GOT3 (cell line): ENCODE measurements at places on chromosomes 3 and 15.

DNA sequence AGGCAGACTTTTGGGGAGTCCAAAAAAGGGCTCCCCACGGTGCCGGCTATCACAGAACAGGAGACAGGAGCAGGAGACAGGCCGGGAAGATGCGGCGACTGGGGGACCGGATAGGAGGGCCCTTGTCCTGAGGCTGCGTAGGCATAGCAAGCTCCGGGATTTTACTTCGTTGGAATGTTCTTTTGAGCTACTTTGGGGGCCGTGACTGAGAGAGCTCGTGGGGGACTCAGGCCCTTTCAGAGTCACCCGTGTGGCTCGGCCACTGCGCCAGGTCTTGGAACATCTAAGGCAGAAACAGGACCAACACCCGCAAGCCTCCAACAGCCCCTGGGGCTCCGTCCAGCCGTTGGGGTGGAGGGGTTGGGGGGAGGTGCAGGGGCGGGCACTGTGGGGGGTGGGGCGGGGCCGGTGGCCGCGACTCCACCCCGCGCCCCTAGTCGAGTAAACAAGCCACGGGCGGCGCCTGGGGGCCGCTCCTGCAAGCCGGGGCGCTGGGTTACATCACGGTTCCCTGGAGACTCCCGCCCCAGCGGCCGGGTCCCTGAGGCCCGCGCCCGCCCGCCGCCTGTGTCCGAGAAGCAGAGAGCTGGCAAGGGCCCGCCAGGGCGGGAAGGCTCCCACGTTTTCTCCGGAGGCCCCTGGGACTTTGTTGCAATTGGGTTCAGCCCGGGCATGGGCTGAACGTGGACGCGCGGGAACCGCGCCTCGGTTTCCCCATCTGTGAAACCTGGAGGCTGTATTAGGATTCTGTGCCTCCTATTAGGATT is 23.3 kb upstream of the C15orf39 start:
- no peak for DNase-seq

DNA sequence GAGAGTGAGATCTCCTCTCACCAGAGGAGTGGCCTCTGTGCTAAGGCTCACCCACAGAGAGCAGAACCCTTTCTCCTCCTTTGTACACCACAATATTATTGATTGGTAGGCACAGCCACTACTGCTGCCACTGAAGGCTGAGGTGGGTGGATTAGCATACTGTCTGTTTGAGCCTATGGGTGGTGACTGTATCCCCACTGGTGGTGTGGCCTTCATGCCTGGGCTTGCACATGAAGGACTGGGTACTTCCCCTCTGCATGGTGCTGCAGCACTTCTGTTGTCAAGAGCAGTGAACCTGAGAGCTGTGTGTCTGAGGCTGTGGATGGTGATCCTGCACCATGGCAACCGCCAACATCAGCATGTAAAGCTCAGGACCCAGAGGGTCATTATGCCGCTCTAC is 35.7 kb upstream of the NECTIN3 start:
- no peak for DNase-seq

DNA sequence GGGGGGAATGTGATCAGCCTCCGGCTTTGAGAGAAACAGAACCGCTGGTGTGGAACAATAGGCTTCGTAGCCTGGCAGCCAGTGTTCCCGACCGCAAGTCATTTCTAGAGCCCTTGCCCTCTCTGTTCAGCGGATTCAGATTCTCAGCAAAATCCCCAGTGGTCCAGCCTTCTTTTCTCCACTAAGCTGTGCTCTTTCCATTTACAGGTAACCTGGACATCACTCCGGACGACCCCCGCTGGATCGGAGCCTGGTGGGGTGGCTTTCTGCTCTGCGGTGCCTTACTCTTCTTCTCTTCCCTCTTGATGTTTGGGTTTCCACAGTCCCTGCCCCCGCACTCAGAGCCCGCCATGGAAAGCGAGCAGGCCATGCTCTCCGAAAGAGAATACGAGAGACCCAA is 250.6 kb downstream of the SLCO3A1 start:
- no peak for DNase-seq

DNA sequence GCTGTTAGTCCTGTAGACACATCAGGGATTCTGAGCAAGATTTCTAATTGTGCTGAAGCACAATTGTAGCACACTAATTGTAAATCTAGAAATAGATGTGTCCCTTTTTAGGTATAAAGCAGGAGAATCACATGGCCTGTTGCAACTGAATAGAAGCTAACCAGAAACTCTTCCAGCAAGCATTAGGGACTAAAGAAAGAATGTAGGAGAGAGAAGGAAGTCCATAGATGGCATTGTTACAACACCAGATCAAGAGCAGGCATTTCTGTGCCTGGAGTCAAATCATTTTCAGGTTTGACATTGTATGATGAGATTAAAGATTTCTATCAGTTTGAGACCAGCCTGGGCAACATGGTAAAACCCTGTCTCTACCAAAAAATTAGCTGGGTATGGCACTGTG is 27.4 kb downstream of the CALML4 start:
- DNase-seq: no peak

GRCh38 chr3:175443682-175444081 is 584.5 kb downstream of the NAALADL2 start:
- DNase-seq: no peak

DNA sequence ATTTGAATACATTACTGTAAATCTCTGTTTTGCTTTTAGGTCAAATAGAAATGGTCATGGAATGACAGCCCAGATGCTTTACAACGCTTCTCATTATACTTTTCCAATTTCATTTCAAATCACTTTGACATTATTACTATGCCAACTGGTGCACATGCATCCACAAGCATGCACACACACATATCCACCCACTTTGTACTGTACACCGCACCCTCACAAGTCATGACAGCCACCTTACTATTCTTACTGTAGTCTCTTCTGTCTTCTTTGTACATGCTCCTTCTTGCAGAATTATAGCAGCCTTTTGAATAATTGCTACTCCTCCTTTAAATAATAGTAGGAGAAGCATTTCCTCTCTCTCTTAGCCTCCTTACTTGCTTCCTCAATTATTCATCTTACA is 1361.4 kb downstream of the ROBO1 start:
- no peak for DNase-seq

DNA sequence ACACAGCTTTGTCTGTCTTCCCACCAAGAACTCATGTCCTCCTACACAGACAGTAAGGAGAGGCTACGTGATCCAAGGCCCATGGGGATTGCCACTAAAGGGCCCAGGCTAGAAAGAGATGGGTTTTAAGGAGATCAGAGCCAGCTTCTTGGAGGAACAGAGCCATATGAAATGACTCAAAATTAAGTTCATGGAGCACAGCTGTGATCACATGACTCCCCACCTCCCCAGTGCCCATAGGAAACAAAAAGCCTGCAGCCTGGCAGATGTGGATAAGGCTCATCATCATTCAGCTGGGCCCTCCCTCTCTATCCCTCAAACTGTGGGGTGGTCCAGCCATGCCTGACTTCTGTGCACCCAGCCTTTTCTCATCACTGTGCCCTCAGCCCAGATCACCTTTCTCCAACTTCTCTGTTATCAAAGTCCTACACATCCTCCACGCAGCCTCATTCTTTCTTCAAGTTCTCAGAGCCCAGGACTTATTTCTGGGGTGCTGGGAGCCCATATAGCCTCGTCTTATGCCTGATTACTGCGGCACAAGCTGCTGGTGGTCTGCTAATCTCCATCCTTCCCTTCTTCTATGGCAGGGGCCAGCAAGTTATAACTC is 137.6 kb downstream of the SMAD6 start:
- no peak for DNase-seq
